ENCODE measurements at places on chromosomes 12 and 14.

- no peak for DNase-seq
Observed at GRCh38 chr14:38366374-38366773, 110.5 kb upstream of the CLEC14A start.

- no peak for DNase-seq
Observed at GRCh38 chr12:76264611-76265012, 83.6 kb downstream of the BBS10 start.

GRCh38 chr14:105168979-105169507 is 467 bp upstream of the JAG2 start:
- no peak for DNase-seq

- no peak for DNase-seq
Observed at GRCh38 chr14:99537399-99537798, 56.2 kb downstream of the CCNK start.

DNA sequence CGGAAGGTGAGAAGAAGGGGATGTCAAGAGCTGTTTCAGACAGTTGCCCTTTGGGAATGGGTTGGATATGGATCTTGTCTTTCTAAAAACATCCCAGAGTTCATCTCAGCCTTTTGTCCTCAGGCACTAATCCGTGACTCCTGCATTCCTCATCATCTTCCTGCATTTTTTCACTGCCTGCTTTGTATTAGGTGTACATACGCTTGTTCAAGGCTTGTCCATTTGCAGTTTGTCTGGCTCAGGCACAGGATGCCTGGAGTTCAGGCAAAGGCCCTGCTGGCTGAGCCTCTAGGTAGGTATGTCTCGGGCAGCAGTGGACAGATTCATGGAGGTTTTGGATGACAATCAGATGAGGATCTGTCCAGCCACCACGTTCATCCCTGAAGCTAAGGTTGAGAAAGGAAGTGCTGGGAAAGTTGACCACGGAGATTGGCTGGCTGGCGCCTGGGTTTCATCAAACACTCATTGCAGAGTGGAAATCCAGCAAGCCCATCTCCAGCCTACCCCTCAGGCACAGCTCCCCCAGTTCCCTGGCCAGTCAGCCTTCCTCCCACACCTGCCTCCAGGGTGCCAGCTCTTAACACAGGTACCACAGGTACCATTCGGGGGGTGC is 12.4 kb upstream of the TMEM106C start:
- no peak for DNase-seq

DNA sequence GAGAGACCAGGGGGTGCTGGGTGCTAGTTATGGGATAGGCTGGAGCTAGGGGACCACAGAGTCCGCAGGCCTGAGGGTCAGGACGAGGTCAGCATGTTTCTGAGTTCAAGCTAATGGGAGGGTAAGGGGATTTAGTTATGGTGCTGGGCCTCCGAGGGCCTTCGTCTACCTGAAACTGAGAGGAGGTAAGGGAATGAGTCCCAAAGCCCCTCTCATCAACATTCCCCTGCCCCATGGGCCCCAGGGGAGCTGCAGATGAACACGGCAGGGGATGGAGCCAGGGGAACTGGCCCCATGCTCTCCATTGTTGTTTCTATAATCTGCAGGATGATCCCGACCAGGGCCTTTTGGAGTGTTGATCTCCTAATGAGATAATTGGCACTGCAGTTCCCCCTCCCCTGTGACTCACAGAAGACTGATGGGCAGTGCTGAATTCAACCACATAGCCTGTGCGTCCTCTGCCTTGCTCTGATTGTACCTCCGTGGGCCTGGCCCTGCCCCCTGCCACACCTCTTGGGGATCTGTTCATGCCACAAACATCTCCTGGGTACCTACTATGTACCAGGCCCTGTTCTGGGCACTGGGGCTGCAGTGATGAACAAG is 21.4 kb downstream of the FAIM2 start:
- DNase-seq = no peak

DNA sequence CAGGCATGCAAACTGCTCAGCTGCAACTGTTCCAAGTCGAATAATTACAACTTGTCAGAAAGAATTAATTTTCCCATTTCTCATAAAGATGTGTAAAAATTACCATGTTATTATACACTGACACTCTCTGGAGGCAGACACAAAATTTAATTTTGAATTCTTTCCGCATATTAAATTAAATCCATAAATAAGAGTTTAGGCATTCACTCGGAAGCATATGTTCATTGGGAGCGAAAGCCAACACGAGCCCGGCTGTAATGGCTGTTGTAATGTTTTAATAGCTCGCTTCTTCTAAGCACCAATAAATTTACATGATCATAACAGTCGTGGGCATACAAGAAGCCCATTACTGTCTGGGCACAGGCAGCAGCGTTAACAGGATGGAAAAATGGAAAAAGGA is 189.6 kb upstream of the SOX5 start:
- no peak for DNase-seq

- DNase-seq = no peak
Observed at GRCh38 chr12:2168808-2169207, 116.0 kb downstream of the CACNA1C start.

- DNase-seq = no peak
Observed at GRCh38 chr12:110371408-110372055, 32.0 kb downstream of the ANAPC7 start.

GRCh38 chr12:81257947-81258551 is 180.2 kb downstream of the ACSS3 start:
- no peak for DNase-seq

- DNase-seq = no peak
Observed at GRCh38 chr14:72975770-72976169, 49.5 kb downstream of the DCAF4 start.

- no peak for DNase-seq
Observed at GRCh38 chr12:5188472-5188871, 144.8 kb downstream of the KCNA5 start.

- DNase-seq = no peak
Observed at GRCh38 chr14:86712727-86713126, 1182.8 kb downstream of the FLRT2 start.

DNA sequence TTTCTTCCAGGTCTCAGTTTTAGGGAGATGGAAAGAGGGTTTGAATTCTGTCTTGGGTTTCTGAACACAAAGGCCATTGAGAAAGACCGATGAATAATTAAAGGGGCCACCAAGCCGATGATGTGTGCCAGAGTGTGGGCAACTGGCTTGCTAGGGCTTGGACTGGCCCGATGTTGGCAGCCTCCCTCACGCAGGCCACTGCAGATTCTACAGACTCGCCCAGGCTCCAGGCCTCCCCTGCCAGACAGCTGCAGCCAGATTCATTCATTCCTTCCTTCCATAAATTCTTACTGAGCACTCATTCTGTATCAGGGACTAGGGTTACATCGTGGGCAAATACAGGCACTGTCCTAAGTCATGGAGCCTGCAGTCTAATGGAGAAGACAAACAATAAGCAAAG is 34.9 kb downstream of the ACTN1 start:
- no peak for DNase-seq

DNA sequence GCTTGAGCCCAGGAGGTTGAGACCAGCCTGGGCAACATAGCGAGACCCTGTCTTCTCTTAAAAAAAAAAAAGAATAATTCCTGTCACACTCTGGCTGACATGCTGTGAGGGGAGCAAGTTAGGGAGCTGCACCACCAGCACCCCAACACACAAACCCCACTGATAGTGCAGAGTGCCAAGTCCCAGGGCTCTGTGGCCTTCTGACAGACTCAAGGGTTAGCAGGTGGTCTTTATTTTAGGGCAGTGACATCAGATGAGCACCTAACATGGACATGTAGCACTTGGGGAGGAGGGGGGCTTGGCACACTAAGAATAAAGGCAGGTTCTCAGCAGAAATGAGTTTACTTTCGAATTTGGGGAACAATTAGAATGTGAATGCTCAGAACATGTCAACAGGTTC is 6.8 kb downstream of the USP5 start:
- no peak for DNase-seq

- no peak for DNase-seq
Observed at GRCh38 chr14:105582639-105583038, 56.3 kb downstream of the TMEM121 start.

- no peak for DNase-seq
Observed at GRCh38 chr12:112117685-112118084, 7.7 kb upstream of the TRAFD1 start.

DNA sequence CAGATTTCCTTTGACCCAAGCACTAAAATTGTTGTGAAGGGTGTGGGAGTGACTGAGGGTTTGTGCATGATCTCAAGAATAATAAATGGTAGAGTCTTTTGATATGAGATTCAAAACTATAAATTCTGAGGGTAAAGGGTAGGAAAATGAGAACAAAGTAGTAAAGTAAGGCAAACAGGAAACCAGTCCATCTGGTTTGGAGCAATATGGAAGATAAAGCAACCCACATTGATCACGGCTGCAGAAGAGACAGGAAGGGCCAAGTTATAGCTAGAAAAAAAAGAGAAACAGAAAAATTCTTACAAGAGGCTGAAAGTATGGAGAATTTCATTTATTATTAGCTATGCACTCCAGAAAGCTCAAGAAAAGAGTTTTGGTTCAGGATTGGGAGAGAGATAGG is 4.6 kb upstream of the SLCO1B3 start:
- no peak for DNase-seq

- DNase-seq = no peak
Observed at GRCh38 chr14:53836551-53836950, 120.1 kb downstream of the BMP4 start.

GRCh38 chr14:64405295-64405694 is 17.1 kb downstream of the MTHFD1 start:
- DNase-seq = no peak

GRCh38 chr14:90617961-90618360 is 198.3 kb downstream of the TTC7B start:
- no peak for DNase-seq

- no peak for DNase-seq
Observed at GRCh38 chr12:90970471-90970870, 15.5 kb upstream of the CCER1 start.

GRCh38 chr12:29245246-29245645 is 96.2 kb downstream of the FAR2 start:
- DNase-seq = no peak

- DNase-seq = no peak
Observed at GRCh38 chr14:70436867-70437266, 15.1 kb upstream of the ADAM21 start.

DNA sequence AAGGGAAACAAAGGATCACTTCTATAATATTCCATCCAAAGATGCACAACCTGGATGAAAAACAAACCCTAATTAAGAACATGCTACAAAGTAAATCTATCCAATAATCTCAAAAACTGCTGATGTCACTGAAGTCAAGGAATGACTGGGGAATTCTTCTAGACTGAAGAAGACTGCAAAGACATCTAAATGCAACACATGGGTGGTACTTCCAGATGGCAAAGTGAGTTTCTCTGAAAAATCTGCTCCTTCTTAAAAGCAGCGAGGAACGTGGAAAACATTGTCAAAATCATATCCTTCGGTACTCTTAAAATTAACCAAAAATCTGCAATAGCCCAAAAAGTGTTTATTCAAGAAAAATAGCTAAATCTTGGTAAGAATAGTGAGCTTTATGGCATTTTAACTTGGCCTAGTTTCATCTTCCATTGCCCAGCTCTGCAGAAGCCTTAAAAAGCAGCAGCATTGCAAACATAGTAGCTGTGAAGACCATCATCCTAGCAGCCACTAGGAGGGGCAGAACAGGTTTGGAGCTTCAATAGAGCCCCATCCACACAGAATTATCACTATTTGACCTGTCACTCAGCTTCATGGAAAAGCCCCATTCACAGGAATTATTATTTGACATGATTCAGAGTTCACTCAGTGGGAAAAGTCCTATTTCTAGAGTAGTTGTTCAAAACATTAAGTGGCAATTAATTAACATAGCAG is 7.4 kb downstream of the CLEC14A start:
- no peak for DNase-seq

GRCh38 chr12:114681116-114681871 is 2.7 kb downstream of the TBX3 start:
- DNase-seq = no peak

DNA sequence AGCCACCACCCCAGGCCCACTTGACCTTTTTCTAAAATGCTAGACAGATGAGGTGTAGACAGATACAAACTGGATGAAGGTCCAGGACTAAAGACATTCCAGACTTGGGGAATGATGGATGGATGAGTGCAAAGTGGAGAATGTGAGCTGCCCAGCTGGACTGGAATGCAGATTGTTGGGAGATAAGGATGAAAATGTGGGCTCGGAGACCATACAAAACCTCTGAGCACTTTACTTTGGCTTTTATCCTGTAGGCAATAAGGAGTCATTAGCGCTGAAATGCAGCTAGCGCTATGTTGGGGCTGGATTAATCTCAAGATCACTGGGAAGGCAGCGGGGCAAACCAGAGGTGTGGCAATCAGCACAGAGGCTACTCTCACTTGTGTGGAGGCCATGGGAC is 64.7 kb upstream of the GNPNAT1 start:
- DNase-seq = no peak

GRCh38 chr14:37819155-37820015 is 224.0 kb downstream of the TTC6 start:
- no peak for DNase-seq

DNA sequence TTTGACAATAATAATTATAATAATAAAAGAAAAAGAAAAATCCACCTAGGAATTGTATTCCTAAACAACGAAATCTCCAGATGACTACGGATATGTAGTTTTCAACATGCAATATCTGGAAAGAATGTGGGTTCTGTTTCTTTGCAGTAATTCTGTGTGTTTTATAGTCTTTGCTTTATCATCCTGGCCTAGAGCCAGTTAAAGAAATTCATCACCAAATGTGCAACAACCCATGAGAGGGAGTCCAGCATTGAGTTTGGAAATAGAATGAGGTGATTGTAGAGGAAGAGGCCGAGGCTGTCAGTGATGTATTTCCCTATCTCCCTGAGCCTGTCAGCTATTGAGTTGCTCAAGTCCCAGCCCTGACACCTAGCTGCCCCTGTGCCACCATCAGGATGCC is 200.5 kb upstream of the DCN start:
- DNase-seq = no peak

- no peak for DNase-seq
Observed at GRCh38 chr12:63919756-63920155, 75.3 kb downstream of the SRGAP1 start.

- no peak for DNase-seq
Observed at GRCh38 chr12:74620921-74621320, 83.3 kb downstream of the ATXN7L3B start.

DNA sequence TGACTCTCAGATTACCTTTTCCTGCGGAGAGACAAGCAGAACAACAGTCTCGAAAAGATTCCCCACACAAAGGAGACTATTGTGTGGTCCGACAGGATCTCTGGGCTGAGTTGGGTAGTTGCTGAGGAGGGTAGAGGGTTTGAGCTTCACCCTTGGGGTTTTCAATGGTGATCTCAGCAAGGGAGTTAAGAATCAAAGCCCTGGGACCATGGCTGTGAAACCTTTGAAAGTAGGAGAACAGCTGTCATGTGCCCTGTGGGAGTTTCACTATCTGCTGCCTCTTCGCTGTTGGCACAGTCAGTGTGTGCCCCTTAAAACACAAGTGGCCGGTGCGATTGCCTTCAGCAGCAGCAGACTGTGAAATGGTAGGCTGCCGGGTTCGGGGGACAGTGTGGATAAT is 14.2 kb upstream of the PLEK2 start:
- no peak for DNase-seq

DNA sequence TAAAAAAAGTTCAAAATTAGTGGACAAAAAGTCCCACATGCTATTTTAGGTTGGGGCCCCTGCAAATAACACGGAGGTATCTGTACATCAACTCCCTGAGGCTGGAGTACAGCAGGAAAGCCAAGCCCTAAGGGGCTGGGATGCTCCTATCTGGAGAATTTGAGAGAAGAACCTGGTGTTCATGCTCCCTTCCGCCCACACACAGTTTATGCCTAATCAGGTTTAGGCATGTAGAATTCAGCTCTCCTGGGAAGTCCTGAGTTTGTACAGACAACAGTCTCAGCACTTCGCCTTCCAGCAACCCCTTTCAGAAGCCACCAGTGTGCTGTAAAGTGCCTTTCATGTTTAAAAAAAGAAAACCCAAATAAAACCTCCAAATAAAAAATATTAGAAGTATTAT is 237.3 kb upstream of the GRIP1 start:
- DNase-seq = no peak
